ENCODE measurements at places on chromosomes 2 and 18.

DNA sequence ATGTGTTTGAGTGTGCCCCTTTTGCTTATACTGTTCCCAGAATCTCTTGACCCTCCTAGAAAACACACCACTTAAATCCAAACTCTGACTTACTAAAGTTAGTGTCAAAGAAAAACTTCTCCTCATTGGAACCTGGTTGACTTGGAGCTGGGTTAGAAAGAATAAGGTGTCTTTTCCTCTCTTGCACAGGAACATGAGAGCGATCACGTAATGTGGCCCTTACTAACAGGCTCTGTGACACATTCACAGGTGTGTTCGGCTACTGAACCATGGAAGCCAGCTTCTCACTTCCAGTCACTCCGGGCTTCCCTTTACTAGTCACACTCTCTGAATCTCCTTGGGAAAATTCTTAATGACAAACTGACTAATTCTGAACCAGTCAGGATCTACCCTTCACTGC is 5.4 kb upstream of the POU3F3 start:
- no peak for DNase-seq

DNA sequence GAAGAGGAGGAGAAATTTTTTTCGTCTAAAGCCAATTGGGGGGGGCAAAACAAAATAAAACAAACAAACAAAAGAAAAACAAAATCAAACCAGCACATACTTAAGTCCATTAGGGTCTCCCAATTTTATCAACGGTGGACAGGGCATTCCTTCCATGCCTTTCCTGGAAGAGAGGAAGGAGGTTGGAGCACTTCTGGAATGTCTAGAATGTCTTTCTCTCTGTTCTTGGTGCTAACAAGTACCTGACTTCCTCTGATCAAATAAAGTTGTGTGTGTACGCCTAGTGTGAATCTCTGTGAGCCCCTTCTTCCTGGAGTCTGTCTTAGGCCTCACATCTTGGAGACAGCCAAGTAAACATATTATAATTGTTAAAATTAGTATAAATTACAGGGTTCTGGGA is 399.0 kb upstream of the LRRTM1 start:
- DNase-seq: no peak

GRCh38 chr2:240202586-240202985 is 62.1 kb upstream of the OTOS start:
- no peak for DNase-seq

DNA sequence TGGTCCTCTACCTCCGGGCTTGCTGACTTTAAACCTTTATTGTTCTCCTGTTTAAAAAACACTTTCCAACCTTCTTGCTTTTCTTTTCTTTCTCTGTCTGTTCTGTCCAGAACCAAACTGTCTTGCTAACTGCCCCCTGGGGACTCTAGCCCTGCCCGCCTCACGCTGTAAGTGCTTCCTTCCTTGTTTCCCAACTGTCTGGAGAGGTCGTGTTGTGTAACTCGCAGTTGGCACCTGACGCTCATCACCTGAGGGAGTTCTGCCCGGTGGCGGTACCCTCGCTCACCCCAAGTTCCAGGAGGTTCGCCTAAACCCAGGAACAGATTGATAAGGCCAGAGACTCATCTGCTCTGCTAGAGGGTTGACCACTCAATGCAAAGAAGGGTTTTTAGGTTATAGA is 123.4 kb downstream of the MTCL1 start:
- DNase-seq: no peak

DNA sequence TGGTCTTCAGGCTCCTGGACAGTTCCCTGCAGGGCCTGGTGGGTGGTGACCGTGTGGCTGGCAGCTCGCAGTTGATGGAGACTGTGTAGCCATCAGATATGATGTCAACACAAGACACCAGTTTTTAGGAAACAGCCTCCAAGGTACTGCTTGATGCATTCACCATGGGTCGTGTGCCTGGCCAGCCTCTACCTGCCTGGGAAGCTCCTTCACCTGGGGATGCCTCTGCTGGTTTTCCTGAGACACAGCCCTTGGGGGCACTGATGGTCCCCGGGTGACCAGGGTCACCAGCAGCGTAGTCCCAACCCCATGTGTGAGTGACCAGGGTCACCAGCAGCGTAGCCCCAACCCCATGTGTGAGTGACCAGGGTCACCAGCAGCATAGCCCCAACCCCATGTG is 33.6 kb upstream of the KCNG2 start:
- DNase-seq: no peak

GRCh38 chr2:182542501-182543258 is 115.8 kb upstream of the PDE1A start:
- DNase-seq: no peak

- DNase-seq: no peak
Measured at GRCh38 chr2:24365051-24365450, 4.7 kb upstream of the ITSN2 start.

DNA sequence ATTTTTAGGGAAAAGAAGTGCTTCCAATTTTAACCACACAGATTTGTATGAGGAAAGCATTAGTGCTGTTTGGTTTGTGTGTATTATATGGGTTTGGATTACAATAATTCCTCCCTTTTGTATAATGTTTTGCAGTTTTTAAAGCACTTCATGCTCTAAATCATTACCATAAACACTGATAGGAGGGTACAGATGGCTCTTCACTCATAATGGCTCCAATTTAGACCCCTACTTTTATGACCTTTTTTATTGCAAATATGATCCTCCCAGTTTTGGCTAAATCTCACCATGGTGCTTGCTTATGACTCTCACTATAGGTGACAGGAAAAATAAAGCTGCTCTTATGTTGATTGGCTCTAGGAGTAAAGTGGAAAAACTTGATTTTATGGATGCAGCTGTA is 23.8 kb upstream of the TMEM17 start:
- DNase-seq: no peak

DNA sequence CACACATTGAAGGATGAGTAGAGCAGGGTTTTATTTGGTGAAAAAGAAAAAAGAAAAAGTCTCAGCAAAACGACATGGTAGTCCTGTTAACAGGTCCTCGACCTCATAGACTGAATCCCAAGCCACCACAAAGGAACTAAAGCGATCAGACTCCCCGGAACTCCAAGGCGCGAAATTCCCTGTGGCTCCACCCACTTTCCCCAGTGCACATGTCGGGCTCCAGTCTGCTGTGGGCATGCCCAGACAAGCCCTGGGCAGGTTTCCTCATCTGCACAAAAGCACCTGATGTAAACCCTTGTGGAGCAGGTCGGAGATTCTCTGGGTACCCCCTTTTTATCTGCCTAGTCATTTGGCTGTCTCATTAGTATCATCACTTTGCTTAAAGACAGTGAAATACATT is 170.7 kb upstream of the FSIP2 start:
- DNase-seq: no peak

DNA sequence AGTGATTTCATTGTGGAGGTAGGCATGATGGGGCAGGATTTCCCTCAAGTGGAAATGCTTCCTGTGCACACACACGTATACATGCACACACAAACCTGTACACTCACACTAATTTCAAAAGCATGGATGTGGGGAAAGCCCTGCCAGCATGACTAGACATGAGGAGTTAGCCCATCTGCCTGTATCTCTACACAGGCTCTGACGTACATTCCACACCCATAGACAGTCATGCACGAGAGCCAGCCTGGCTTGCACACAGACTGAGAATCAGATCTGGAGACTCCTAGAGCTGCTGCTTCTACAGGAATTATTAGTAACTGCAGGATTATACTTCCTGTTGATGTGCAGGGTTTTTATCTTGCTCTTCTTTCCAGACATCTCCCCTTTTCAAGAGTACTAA is 27.3 kb upstream of the NFU1 start:
- no peak for DNase-seq

GRCh38 chr2:26649322-26649721 is 8.2 kb upstream of the CIB4 start:
- no peak for DNase-seq

DNA sequence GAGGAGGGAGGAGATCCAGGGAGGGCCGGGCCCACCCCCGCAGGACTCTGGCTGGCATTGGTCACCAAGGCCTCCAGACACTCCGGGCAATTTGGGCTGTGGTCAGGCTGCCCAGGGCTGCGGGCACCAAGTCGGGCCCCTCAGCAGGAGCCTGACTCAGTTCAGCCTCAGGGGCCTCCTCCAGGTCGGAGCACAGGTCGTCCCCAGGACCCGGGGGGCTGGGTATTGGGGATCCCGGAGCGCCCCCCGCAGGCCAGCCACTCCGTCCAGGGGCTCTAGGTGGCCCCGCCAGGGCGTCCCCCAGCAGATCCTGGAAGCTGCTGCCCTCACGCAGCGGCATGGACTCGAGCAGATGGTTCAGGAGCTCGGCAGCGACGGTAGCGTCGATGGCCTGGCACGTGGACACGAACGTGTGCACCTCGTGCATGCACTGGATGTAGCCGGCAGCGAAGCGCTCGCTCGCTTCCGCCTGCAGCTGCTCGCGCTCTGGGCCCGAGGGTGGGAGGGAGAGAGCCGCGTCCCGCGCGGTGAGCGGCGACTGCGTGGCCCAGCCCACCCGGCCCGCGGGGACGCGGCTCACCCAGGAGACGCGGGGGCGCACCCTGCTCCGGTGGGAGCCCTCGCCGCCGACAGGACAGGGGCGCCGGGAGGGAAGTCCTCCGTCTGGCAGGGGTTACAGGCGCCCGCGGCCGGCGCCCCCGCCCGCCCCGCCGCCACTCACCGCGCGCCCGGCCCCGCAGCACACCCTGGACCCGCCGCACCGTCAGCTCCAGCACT is 884 bp downstream of the HES6 start:
- no peak for DNase-seq

DNA sequence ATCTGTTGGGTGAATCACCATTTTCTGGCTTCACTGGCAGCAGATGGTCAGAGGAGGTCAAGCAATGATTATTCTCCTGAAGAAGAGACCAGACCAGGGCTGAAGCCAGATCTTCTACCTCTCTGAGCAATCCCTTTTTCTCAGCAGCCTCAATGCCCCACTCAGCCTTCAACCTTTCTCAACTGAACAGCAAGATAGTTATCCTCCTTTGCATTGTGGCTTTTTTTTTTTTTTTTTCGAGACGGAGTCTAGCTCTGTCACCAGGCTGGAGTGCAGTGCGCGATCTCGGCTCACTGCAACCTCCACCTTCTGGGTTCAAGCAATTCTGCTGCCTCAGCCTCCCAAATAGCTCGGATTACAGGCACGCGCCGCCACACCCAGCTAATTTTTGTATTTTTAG is 50.5 kb downstream of the ZFP36L2 start:
- DNase-seq: no peak

GRCh38 chr2:26630669-26631360 is 10.4 kb downstream of the CIB4 start:
- no peak for DNase-seq

DNA sequence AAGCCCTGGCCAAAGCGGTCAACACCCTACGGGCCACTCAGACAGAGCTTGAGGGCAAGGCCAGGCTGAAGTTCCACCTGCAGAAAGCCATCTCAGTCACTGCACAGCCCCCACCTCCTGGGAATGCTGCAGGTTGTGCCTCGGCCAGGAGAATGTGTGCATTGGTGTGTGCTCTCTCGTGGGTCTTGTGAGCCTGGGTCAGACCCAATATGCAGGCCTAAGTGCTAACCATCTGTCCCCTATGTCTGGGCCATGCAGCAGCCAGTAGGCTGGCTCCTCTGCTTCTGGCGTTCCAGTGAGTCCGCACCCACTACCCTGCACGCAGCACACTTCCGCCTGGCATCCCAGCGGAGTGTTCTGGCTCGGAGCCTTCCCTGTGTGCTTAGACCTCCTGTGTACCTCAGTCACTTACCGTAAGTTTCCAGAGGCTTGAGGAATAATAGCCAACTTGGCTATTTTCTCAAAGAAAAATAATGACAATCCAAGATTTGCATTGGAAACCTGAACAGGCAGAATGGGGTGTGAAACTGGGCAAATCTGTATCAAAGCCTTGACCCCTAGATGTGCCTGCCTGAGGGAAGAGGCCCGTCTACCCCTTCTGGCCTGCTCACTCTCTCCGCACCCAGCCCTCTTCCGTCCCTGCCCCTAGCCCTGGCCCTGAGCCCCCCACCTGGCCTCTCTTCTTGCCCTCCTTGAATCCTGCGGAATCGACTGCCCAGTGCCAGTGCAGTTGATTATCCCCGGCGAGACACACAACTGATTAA is 7.2 kb downstream of the SIX3 start:
- DNase-seq: no peak

GRCh38 chr2:67389788-67390187 is 7.3 kb upstream of the ETAA1 start:
- DNase-seq: no peak

- no peak for DNase-seq
Measured at GRCh38 chr2:80117401-80117800, 187.2 kb downstream of the LRRTM1 start.

GRCh38 chr2:208182835-208183234 is 7.0 kb downstream of the C2orf80 start:
- DNase-seq: no peak

GRCh38 chr2:104849101-104849500 is 4.8 kb upstream of the POU3F3 start:
- no peak for DNase-seq

DNA sequence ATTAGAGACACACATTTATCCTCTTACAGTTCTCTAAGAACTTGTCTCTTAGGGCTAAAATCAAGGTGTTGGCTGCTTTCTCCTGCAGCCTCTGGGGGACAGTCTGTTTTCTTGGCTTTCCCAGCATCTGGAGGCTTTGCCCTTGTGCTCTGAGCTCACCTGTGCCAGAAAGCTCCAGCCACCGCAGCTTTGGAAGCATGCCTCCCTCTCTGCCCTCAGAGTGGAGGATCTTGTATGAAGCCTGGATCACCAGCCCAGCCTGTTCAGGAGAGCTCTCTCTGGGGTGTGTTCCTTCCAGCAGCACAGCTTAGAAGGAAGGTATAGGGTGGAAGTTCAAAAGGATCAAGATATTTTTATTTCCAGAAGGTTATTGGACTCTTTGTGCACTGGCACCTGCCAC is 53.1 kb upstream of the TPO start:
- DNase-seq: no peak

DNA sequence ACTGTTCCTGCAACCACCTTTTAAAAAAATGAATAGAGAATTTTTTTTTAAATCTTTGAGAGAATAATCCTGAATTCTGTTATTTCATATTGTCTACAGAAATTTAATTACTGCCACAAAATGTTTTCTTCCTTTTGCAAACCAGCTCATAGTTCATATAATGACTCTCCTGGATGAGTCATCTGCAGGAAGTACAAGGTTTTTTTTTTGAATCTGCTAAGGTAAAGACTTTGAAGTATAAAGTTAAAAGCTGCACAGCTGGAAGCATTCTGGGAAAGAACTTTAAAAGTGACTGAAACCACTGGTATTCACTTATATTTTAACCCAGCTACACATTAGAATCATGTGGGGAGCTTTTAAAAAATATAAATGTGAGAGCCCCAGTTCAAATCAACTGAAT is 25.4 kb downstream of the SESTD1 start:
- DNase-seq: no peak

DNA sequence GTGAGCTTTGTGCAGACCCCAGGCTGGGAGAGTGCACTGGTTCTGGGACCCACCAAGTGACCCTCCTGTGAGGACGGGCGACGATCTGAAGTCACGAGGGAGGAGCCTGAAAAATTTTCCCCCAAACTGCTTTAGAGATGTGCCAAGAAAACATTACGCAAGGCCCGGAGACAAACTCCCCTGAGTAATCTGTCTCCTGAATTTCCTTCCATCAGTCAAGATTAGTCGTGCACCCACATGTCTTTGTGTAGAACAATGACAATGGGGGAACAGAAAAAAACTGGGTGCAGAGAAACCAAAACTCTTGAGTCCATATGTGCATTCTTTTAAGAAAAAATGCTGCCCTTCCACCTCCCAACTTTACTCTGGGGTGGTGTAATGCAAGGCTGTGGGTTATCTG is 12.6 kb upstream of the NCK2 start:
- no peak for DNase-seq
